Fibroblast of skin of right quadriceps (primary cell): ENCODE measurements at places on chromosomes 11 and 22.

DNA sequence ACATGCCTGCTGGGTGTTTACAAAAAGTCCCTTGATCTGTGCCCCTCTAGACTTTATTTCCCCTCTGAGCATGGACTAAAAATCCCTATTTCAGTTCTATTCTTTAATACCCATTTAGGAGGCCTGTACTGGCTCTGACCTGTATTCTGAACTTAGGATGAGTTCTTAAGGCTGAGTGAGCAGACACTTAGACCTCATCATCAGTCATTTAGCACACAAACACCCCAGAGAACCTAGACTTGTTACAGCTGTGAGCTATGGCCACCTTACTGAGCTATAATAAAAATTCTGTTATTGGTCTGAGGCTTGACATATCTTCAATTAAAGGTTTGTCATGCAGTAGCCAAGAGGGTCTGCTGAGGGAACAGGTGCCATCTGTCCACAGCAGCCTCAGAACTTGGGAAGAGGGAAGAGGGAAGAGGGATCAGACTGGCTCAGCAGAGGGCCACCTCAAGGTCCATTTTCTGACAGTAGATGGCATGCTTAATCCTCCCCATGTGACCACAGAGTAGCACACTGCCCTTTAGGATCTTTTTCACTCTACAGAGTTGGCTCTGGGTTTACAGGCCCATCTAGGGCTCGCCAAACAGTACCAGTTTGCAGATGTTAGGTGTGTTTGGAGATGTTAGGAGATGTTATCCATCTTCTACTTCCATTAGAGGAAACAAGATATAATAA is 30.2 kb upstream of the RRM1 start:
- DNase-seq = no peak

GRCh38 chr11:5749836-5750235 is 4.2 kb upstream of the OR52N4 start:
- DNase-seq = no peak

DNA sequence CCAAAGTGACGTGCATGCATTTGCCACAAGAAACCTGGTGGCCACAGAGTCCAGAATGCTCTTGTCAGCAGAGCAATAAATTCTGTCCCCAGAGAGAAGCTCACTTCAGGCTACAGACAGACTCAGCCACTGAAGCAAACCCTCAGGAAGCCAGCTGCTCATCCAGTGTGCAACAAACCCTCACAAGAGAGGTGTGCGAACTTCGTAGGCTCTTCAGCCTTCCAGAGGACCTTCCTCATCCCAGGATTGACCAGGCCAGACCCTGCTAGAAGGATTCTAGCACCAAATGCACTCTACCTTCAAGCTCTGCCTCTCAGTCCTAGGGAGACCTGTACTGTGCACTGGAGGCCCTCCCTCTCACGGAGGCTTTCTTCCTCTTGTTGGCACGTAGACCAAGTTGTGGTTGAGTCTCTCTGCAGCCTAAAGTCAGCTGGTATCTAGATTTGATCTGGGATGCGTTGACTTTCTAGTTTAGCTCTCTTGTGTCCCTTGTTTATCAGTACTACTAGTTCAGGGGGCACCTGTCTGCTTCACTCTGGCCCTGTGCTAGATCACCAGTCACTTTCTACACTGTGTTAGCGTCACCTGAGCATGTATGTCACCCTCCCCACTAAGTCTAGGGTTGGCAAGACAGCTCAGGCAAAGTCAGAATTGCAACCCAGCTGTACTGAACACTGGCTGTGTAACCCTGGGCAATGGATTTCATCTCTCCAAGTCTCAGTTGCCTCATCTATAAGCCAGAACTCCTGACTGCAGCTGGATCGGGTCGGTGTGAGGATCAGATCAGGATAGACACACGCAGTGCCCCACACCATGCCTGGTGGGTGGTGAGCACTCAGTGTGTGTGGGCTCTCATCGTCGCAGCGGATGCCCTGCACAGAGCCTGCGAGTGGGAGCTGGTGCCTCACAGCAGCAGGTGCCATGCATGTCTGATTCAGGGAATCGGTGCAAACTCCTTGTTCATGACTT is 22.1 kb upstream of the TMPRSS13 start:
- no peak for DNase-seq

DNA sequence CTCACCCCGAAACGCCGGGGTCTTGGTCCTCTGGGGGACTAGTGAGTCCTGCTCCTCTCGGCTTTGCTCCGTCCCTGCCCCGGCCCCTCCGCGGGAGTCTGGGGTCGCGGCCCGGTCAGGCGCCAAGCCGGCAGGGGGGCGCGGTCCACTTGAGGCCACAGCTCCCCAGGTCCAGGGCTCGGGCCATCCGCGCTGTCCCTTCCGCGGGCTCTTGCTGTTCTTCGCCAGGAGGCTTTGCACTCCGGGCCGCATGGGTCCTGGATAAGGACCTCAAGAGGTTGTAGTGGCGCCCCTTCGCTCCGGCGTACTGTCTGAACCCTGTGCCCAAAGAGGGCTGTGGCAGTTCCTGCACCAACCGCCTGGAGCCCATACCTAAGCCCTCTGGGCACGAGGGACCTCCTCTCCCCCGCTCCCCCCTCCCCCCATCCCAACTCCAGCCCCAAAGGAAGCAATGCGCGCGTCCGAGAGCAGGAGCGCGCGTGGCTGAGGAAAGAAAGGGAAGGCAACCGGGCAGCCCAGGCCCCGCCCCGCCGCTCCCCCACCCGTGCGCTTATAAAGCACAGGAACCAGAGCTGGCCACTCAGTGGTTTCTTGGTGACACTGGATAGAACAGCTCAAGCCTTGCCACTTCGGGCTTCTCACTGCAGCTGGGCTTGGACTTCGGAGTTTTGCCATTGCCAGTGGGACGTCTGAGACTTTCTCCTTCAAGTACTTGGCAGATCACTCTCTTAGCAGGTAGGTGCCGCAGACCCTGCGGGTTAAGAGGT is at the start of gene ADM:
ADM (plus strand) TSS at position 579 of the 767 bp plus-strand sequence. CDS start 628 bp downstream, outside the sequence.
- DNase-seq = peak; percentile 98

DNA sequence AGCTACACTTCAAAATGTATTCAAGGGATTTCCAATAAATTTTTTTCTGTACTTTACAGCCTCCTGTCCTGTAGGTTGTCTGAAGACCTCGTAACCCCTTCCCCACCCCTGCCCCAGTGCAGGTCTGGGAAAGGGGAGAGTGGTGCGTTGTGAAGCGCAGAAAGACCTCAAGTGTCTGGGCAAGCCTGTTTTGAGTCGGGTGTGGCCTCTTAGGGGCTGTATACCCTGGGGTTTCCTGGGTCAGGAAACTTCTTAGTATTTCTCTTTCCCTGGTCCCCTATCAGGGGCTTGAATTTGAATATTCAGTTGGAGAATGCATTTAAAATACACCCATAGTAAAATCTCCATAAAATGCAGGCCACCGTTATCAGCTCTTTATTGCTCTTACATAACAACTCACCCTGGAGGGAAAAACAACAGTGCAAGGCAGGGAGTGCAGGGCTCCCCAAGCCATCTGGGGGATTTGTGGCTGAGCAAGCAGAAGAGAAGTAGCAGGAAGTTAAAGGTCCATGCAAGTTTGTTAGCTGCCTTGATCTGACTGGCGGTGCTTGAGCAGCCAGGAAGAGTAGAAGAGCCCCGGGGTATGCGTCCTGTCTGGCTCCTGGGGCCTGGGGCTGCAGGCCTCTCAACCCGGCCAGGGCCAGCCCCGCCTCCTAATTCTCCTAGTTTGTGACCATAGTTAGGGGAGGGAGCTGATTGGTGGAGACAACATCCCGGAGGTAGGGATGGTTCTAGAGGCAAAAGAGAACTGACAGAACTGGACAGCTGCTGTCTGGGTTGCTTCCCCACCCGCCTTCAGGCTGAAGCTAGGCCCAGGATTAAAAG is 25.7 kb downstream of the ARHGAP1 start:
- no peak for DNase-seq

GRCh38 chr11:108915666-108916065 is 250.8 kb downstream of the DDX10 start:
- peak; percentile 71 for DNase-seq

- peak; percentile 22 for DNase-seq
Measured at GRCh38 chr22:42967933-42968332, 47.0 kb downstream of the PACSIN2 start.

DNA sequence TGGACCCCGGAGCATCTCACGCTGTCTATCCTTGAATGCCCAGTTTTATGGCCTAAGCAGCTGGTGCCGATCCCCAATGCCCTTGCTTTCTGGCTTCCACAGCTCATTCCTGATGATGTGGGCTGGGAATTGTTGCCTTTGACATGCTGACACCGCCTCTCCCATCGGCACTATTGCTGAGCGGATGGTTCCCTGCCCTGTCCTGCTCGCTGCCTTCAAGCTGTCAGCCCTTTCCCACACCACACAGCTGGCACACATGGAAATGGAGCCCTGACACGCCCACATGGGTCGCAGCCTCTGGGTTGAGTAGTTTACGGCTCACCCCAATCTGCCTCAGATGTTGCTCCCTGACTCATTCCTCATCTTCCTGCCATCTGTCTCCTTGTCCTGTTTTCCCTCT is 110.2 kb upstream of the SESN3 start:
- DNase-seq = peak; percentile 17

GRCh38 chr22:37156686-37157435 is 7.1 kb upstream of the IL2RB start:
- no peak for DNase-seq

- DNase-seq = peak; percentile 3
Measured at GRCh38 chr11:113778111-113778910, 1.3 kb upstream of the CLDN25 start.

DNA sequence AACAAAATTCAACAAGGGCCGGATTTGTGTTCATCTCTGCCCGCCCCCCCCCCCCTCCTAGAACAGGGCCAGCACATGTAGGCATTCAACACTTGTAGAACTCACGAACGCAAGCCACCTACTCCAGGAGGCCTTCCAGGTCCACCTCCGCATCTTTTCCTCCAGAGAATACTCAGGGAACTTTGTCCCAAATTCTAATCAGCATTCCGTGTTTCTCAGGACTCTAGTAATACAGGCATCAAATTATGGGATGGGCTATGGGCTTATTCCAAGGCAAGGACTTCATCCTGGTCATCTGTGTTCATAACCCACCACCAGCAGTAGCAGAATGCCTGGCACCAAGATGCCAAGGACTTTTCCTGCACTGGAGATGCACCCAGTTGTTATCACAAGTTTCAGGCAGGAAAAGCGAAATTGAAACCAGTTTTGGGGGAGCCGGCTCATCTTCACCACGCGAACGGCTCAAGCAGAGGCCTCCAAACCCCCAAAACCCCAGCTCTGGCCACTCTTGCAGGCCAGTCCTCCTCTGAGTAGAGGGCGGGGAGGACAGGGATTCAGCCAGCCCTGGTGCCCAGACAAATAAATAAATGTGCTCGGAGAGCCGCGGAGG is 462 bp downstream of the UBE2L6 start:
- DNase-seq = no peak

DNA sequence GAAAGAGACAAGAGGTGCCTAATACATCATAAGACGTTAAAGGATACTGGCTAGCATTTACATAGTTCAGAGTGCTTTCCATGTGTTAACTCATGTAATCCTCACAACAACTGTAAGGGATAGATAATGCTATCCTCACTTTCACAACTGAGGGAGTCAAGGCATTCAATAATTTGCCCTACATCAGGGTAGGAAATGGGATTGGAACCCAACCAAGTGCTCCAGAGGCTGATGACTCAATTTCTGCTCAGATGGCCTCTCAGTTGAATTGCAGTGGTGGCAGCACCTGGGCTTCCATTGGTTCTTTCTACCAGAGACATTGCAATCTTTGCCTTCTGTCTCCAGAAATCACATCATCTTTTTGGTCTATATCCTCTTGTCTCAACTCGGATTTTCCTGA is 232.9 kb downstream of the ETS1 start:
- no peak for DNase-seq

DNA sequence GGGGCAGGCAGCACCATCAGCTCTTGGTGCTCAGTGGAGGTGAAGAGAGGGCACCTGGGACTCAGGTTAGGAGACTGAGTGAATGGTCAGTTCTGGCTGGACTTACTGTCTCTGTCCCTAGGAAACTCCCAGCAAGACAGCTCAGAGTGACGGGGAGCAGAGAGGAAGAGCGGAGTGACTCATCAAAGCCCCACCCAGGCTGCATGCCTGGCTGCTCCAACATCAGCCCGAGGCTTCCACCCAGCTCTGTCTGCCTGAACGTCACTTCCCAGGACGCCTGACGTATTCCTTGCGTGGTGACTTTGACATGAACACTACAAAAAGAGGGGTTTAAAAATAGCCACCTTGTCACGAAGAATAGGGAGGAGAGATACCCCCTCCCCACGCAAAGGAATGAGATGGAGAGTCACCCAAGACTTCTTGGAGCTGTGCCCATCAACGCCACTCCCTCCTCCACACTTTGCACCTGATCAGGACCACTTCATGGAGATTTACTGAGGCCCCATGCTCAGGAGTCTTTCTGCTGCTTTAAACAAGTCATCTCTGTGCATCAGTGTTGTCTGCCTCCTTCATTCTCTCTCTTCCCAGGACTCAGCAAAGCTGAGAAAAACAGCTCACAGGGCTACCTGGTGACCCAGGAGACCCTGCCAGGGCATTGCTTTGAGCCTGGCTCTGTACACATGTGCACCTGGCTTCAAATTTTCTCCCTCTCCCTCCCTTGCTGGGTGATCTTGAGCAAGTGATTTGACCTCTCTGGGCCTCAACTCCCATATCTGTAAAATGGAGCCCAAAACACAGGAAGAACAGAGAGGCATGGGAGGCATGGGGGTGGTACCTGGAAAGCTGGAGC is 83.1 kb downstream of the MN1 start:
- peak; percentile 87 for DNase-seq

- peak; percentile 80 for DNase-seq
Measured at GRCh38 chr11:35170503-35170902, 31.5 kb downstream of the CD44 start.

- no peak for DNase-seq
Measured at GRCh38 chr22:45599836-45600577, 71.6 kb upstream of the ATXN10 start.

DNA sequence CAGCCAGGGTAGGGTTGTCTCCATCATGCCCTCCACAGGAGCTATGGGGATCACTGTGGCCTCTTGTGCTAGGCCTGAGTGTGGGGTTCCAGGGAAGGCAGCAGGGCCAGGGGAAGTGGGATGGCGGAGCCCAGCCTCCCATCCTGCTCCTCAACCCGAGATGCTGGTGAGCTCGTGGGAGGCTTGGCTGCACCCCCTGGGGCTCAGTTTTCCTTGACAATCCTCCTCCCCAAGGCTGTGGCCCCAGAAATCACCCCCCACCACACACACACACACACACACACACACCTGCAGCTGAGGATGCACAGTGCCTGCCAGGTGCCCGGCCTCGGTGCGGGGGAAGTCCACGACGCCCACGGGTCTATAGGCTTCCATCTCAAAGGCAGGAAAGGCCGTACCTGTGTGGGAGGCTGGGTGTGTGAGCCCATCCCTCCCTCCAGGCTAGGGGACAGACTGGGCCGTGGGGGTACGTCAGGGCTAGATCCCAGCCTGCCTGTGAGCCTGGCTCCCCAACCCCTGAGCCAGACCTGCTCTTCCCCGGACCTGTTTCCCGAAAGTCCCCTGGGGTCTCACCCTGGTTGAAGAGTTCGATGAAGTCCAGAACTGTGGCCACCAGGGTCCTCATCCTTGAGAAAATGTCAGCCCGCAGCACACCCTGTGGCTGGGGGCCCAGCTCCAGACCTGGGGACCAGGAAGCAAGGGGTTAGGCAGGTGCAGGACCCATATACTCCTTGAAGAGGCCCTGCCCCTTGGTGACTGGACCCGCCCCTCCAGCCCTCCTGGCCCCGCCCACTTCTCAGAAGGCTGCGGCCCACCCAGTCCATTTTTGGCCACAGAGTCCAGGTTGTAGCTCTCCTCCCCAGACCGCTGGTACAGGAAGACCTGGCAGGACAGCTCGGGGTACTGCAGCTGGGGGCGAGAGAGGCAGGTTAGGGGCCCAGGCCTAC is 5.2 kb upstream of the TBX10 start:
- DNase-seq = no peak

- peak; percentile 24 for DNase-seq
Measured at GRCh38 chr11:95985174-95985808, 61.4 kb upstream of the MTMR2 start.

- no peak for DNase-seq
Measured at GRCh38 chr11:2409126-2409525, 8.6 kb downstream of the TSSC4 start.
